ENCODE measurements at places on chromosomes 2 and 18.

DNA sequence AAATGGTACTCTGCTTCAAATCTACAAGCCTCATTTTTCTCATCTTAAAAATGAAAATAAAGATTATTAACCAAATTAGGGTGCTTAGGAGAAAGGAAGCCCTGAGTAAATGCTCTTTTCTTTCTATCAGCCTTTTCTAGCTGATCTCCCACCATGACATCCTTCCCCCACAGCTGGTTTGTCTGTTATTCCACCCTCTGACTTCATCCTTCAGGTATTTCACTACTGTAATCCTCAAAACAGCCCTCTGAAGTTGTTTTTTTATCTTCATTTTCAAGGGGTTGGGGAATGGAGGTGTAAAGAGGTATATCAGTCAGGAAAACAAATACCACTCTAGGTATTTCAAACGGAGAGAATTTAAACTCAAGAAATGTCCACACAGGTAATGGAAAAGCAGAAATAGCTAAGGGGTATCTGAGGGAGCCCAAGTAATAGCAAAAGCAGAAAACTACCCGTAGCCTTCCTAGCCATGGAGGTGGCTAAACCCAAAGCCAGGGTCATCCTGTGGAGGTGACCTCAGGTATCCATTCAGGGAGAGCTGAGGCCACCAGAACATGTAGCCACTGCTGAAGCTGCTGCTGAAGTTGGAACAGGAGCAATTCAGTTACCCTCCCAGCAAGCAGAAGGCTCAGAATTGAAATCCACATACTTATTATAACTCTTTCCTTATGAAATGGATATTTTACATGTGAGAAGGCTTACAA is 990.9 kb upstream of the ACVR2A start:
- peak; percentile 95 for DNase-seq

DNA sequence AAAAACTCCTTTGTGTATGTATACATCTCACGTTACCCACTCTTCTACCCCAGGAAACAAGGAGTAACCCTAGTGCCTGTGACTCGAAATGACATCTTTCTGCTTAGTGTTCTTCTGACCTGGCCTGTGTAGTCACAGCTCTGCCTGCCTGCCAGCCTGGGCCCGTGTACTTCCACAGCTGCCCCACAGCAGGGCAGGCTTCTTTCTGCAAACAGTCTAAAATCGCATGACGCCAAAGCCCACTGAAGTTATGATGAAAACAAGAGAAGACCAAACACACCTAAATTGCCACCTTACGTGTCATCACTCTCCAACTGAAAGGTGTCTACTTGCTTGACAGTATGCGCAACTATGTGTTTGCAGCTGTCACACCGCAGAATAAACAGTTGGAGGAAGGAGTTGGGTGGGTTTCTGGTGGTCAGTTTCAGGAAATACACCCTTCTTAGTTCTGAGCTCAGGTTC is 1.5 kb downstream of the GAREM1 start:
- peak; percentile 52 for DNase-seq

GRCh38 chr18:56568986-56569385 is 69.4 kb downstream of the TXNL1 start:
- DNase-seq: no peak

- DNase-seq: no peak
Measured at GRCh38 chr2:219362072-219362471, 25.6 kb downstream of the DNPEP start.

DNA sequence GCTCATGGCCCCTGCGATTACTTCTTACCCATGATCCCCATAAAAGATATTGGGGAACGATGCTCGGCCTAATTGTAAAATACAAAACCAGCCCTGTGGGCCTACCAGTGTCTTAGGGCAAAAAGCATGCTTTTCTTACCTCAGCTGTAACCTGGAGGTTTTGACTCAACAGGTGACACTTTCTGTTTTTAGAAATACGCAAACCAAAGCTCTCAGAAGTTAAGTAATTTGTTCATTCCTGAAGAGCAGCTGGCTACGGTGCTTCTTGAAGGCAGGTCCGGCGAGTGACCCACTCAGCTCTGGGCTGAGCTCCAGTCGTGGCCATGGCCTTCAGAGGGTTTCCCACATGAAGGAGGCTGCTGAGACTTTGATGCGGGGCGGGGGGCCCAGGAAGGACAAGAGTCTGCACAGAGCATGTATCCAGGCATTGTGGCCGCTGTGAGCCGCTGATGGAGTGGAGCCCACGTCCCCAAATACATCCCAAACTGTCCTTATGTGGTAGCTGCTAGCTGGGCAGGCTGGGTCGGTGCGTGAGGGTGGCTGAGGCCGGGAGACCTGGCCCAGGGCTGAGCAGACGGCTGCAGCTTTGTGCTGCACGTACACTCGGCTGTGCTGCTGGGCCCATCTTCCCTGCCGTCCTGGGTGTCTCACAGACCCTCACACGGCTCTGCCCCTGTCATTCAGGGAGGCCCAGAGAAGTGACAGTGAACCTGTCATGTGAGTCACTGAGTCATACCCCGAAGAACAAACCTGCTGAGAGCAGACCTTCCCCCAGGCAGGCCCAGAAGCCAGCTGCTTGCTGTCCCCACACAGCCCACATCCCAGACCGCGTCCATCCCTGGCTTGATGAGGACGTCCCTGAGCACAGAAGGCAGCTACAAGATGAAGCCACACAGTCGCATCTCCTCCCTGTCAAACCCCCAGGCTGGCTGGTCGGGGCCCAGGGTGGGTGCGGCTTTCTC is 34.1 kb downstream of the ITGB1BP1 start:
- no peak for DNase-seq

DNA sequence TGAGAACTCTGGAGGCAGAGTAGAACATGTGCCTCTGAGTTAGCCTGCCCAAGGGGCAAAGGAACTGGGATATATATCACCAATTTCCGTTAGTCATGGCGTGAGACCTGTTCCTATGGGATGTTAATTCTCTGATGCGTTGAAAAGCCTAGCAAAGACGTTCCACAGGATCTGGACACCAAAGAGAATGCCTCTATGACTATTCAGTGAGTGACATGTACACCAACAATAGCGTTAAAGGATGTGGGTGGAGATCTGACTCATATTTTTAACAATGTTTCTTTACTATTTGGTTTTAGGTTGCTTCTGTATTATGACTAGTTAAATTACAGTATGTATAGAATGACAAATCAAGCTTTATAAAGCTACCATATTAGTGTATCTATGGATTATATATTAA is 320.9 kb upstream of the MC4R start:
- no peak for DNase-seq

GRCh38 chr18:9366126-9366714 is 31.6 kb downstream of the TWSG1 start:
- peak; percentile 95 for DNase-seq

GRCh38 chr2:132477436-132477835 is 60.8 kb downstream of the GPR39 start:
- no peak for DNase-seq

GRCh38 chr2:238167761-238168160 is 9.0 kb downstream of the ERFE start:
- DNase-seq: no peak

DNA sequence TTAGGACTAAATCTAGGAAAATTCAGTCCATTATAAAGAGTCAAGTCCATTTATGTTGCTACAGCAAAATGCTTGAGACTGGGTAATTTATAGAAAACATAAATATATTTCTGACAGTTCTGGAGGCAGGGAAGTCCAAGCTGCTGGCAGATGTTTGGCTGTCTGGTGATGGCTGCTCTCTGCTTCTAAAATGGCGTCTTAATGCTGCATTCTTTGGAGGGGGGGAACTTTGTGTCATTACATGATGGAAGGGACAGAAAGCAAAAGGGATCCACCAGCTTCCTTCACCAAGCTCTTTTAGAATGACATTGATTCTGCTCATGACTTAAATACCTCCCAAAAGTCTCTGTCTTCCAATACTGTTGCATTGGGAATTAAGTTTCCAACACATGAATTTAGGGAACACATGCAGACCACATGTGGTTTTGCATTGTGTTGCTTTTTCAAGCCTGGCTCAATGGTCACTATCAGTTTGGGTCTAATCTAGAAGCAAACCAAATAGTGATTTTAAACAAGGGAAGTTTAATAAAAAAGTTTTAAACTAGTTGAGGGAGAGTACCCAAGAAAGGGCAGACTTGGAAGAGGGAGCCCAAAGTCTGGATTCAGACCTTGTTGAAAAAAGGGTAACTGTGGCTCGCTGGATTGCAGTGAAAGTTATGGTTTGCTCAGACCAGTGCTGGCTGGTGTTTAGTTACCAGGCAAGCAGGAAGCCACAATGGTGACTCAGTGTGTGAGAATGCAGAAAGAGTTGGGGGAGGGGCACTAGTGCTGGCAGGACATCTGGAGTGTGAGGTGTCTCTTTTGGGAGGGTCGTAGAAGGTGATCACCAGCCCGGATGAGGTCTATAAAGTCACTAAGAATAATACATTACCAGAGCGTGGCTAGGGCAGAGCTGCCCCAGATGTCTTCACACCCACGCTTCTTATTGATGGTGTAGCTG is 30.8 kb downstream of the C18orf54 start:
- DNase-seq: peak; percentile 99

GRCh38 chr2:197137231-197137630 is 173.3 kb downstream of the ANKRD44 start:
- DNase-seq: no peak

DNA sequence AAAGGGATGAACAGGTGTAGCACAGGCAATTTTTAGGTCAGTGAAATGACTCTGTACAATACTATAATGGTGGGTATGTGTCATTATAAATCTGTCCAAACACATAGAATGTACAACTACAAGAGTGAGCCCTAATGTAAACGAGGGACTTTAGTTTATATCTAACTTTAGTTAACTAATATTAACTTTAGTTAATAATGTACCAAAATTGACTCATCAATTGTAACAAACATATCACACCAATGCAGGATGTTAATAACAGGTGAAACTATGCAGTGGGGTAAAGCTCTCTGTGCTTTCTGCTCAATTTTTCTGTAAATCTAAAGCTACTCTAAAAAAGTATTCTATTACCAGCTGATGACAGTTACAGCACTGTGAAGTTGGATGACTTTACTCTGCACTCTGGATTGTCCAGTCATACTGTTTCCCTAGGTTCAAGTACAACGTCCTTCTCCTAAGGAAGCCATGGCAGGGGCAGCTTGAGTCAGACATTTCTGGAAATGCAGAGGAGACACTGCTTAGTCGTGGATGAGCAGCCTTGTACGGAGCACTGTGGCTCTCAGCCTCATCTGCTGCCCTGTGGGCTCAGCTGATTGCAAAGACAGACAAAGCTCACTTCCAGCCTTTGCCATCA is 26.1 kb downstream of the TGFA start:
- no peak for DNase-seq

- no peak for DNase-seq
Measured at GRCh38 chr2:10338270-10339188, 35.8 kb downstream of the HPCAL1 start.

DNA sequence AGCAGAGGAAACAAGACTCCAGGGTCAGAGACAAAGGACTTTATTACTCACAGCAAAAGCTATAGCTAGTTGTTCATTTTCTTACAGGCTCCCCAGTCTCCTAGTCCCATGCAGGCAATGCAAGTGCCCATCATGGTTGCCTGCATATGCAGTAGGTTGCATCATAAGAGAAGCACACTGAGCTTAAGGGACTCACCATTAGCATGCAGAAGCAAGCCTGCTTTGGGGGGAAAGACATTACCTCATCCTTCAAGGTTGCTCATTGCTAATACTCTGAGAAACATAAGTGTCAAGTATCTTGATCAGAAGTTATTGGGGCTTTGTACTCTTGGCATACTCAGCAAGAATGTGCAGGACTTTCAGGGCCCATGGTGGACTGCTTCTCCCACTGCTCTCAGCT is 114.6 kb upstream of the CCDC68 start:
- peak; percentile 23 for DNase-seq

GRCh38 chr18:70931942-70932814 is 643.3 kb downstream of the SOCS6 start:
- peak; percentile 60 for DNase-seq

DNA sequence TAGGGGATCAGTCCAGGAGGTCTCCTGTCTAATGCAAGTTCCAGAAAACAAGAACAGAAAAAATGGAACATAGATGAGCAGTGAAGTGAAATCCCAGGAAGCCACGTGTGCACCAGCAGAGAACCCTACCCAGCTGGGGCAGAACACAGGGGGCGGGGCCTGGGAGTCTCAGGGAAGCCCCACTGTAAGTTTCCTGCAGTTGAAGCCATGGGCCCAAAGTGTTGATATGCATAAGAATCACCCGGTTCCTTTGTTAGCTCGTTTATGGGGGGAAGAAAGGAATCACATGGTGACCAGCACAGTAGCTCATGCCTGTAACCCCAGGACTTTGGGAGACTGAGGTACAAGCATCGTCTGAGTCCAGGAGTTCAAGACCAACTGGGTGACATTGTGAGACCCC is 131.3 kb downstream of the INO80D start:
- DNase-seq: no peak

DNA sequence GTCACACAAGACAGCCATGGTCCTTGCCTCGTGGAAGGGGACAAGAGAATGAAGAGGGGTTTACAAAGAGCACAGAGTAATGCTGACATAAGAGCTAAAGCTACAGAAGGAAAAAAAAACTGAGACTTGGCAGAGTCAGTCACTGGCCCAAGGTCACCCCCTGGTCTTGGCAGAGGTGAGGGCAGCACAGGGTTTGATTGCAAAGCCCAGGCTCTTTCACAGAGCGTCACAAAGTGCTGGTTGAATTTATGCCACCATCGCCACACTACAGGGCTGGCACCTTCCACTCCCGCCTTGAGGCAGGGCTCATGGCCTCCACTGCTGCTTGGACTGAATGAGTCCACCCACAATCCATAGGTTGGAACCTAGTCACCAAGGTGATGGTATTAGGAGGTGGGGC is 190.2 kb downstream of the INHBB start:
- no peak for DNase-seq

GRCh38 chr18:75422341-75422910 is 5.1 kb downstream of the SMIM21 start:
- DNase-seq: no peak

DNA sequence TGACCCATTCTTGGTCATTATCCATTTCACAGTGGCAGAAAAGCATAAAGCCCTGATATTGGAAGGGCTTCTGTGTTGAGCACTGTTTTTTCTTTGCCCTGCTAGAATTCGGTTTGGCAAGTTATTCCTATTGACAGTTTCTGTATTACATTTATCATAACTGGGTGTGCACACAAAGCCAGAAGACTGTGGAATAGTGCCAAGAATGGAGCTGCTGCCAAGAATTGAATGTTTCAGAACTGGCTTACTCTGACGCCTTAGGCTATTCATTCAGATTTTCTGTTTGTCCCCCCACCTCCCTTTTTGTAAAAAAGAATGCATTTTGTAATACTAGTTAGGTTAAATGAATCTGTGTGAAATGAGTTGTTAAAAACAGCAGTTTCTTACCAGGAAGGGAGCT is 12.7 kb downstream of the KDM3A start:
- DNase-seq: no peak

GRCh38 chr18:8757396-8757997 is 52.1 kb downstream of the MTCL1 start:
- no peak for DNase-seq

DNA sequence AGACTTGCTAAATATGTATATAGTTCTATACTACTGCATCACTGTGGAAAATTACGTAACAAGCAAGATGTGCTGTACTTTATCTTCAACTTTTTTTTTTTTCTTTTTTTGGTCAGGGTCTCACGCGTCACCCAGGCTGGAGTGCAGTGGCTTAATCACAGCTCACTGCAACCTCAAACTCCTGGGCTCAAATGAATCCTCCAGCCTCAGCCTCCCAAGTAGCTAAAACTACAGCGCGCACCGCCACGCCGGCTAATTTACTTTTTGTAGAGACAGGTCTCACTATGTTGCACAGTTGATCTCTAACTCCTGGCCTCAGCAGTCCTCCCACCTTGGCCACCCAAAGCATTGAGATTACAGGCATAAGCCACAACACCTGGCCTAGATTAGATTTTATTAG is 68.0 kb downstream of the COX7A2L start:
- no peak for DNase-seq

GRCh38 chr2:235951982-235952381 is 216.2 kb downstream of the GBX2 start:
- DNase-seq: peak; percentile 44

GRCh38 chr2:75790814-75791467 is 80.2 kb upstream of the GCFC2 start:
- DNase-seq: no peak

Measured in mesendoderm (in vitro differentiated cells).